Suppressor macrophage treated with lipopolysaccharide for 4 hours (primary cell): ENCODE measurements at places on chromosomes 4 and X.

- DNase-seq: no peak
Observed at GRCh38 chrX:112630187-112630586, 49.6 kb downstream of the LHFPL1 start.

- no peak for DNase-seq
Observed at GRCh38 chr4:16663732-16664131, 234.7 kb downstream of the LDB2 start.

DNA sequence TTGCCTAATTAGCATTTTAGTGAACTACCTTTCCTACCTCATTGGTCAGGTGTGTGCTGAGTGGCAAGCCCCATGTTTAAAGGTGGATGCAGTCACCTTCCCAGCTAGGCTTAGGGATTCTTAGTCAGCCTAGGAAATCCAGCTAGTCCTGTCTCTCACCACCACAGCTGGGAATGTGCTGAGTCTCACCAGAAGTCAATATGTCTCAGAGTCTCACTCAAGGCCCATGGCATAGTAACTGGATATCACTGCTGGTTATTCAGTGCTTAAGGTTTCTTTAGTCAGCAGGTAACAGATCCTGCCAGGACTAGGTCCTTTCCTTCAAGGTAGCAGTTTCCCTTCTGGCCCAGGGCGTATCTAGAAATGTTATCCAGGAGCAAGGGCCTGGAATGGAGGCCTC, 136.5 kb downstream of the COX18 start:
- DNase-seq: no peak

- DNase-seq: no peak
Observed at GRCh38 chrX:39883666-39884065, 214.1 kb downstream of the BCOR start.

GRCh38 chr4:53483250-53483649, 105.8 kb downstream of the FIP1L1 start:
- DNase-seq: no peak

DNA sequence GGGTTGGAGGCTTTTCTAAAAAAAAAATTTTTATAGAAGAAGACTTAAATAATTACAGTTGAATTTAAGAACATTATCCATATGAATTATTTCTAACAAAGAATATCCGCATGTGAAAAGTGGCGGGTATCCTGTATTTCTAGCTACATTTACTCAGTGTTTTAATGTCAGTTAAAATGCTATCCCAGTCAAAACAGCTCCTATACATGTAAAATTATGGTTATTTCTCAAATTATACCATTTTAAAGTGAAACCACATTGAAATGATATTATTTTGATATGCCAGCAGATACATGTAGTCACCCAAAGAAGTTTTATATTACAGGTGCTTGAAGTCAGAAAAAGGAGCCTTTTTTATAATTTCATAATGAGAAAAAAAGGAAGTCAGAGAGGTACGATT, 168.5 kb upstream of the ATOH1 start:
- DNase-seq: no peak

GRCh38 chrX:32896088-32896487, 315.3 kb downstream of the DMD start:
- no peak for DNase-seq

GRCh38 chrX:43592597-43592996, 63.5 kb upstream of the MAOA start:
- DNase-seq: no peak

DNA sequence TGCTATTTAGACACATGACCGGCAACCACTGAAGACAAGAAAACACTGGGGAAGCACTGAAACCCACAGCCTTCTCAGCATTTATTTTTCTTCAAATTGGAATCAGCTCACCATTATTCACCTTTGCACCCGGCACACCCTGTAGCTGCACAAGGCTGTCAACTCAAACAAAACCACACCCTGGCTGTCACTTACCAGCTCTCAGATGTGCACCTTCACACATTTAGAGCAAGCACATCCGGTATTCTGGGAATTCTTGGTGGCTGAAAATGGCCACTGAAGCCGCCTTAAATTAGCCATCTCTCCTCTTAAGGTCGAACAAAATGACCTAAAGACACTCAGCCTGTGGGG, 5.9 kb downstream of the ZFYVE28 start:
- no peak for DNase-seq

GRCh38 chrX:41720125-41720779, 3.7 kb upstream of the GPR82 start:
- DNase-seq: no peak

- no peak for DNase-seq
Observed at GRCh38 chr4:107877361-107877760, 52.6 kb downstream of the SGMS2 start.
